Lower lobe of right lung (tissue), 2 donors: ENCODE measurements at places on chromosomes 5 and 9. TPM values are rescaled to one million over a fixed set of nuclear protein-coding genes. Genes with fewer than 3 reads are reported as not detected.

OR2S2 gene
- total RNA-seq: not detected

AMBP gene
- total RNA-seq: 1.0 TPM

DNA sequence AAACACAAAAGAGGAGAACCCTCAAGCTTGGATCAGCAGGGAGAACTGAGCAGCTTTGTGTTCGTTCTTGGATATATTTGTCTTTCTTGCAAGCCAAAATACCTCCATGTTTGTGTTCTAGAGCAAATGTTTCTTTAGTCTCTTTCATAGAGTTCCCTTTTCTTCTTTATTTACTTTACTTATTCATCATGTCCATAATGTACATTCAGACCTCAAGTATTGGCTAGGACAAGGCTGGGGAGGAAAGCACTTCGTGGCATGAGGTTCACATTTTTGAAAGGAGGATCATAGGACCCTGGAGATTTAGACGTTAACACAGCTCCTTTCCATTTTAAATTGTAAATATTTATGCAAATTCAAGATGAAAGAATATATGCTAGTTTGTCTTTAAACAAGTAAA lies 590.2 kb upstream of the MEF2C start:
- no peak for DNase-seq

GRCh38 chr9:77648234-77649108 lies at the start of gene GNA14:
GNA14 (minus strand) TSS chr9:77648322; CDS start chr9:77647793, 529 bp downstream.
- DNase-seq: peak; percentile 73

DNA sequence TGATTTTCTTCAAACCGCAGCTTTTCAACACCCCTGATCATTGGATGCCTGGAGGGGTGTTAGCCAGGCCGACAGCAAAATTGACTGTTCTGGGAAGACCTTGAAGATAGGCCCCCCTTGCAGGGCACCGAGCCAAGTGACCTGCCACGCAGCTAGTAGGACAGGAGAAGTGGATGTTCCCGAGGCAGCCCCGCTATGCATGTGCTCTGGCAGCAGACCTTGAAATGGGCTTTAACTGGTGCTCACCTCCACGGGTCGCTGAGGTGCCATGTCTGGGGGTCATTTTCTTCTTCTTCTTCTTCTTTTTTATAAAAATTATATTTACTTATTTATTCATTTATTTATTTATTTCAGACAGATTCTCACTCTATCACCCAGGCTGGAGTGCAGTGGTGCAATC lies 12.6 kb downstream of the FGF18 start:
- DNase-seq: peak; percentile 41

DNA sequence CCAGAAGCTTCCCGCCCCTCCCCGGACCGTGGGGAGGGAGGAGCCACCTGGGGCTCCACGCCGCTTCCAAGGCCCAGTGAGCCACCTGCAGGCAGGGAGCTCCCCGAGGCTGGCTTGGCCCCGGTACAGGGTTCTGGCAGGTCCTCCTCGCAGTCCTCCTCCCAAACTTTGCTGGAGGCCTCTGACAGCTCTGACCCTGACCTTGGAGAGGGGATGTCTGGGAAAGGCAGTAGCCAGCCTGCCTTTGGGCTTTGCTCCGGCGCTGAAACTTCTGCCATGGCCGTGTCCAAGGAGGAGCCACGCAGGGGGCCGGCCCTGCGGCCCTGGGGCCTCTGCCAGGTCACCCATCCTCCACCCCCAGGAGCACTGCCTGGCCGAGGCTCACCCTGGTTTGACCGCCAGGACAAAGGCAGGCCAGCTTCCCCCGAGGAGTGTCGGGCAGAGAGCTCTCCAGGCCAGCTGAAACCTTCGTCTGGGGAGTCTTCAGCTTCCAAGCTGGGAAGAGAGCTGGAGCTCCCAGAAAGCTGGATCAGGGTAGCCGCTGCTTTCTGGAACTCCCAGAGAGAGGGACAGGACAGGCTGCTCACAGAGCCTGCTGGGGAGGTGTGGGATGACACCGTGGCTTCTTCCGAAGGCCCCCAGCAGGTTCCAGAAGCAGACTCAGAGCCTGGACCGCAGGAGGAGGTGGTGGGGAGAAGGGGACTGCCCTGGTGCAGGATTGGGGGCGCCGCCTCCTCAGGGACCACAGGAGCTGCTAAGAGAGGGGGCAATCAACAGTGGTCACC lies 9.0 kb upstream of the QSOX2 start:
- no peak for DNase-seq

GRCh38 chr5:167634432-167634831 lies 657.0 kb upstream of the WWC1 start:
- DNase-seq: no peak

- DNase-seq: no peak
Measured at GRCh38 chr9:111728143-111728542, 66.6 kb downstream of the SHOC1 start.
